NCI-H2171 treated with DMSO at 0.1 percent for 48 hours (cell line): ENCODE measurements at places on chromosomes 2 and 18.

DNA sequence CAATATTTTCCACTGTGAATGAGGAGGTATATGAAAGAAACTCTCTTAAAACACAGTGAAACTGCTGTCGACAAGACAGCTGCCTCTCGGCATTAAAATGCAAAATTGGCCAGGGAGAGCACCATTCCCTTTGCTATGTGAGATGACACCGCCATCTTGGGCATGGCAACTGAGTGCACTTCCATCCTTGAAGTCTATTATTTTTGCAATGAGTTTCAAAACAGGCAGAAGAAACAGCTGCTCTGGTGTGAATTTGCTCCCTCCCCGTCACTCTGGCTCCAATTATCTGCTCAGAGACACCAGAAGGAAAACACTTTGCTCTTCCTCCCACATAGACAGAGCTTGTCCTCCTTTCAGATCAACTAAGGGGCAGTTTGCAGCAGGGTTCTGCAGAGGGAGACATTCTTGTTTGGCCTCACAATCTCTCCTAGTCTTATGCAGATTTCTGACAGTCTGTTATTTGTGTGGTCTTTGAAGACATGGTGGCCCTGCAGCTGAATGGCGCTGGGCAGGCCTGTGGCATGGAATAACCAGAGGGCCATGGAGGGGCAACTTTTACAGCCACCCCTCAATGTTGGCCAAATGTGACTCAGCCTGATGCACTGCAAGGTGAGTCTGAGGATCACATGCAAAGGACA lies 48.6 kb upstream of the SEC11C start:
- DNase-seq: peak; percentile 31

DNA sequence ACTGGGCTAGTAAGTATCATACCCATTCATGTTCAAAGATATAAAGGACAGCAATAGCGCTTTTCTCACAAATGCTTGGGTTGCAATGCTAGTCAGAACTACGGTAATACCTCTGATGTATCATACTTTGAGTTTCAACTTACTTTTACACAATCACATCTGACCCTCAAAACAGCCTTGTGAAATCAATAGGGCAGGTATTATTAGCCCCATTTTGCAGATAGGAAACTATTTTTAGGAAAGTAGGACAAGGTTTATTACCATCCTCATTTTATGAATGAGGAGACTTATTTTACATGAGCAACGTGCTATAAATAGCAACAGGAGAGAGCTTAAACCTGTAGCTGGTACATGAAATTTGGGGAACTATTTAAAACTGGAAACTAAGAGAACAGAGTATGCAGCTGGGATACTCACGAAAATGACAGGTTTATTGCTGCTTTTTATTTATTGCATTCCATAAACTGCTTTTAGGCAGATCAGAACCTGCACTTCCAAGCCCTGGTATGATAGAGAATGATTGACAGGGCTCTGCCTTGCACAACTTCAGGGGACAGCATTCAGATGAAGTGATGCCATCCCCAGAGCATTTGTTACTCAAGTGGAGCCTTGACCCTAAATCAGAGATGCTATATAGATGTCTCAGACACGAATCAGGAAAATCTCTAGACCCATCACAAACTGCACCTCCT lies 42.4 kb upstream of the PPM1B start:
- no peak for DNase-seq

DNA sequence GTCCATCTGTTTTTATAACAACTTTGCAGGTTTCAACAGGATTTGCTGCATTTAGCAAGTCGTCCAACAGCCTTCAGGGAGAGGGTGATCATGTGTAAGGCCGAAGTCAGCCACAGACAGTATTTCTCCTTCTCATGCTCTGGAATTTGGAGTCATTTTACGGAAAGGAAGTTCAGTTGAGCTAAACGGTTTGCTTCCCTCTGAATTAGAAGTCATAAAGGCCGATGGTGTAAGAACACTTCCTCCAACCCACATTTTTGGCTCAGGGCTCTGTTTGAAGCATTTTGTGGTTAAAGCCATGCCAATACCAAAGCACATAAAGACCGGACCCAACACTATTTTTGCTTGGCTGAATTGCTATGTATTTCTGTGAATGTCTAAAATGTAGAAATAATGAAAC lies 129.5 kb downstream of the TMEM182 start:
- DNase-seq: no peak

DNA sequence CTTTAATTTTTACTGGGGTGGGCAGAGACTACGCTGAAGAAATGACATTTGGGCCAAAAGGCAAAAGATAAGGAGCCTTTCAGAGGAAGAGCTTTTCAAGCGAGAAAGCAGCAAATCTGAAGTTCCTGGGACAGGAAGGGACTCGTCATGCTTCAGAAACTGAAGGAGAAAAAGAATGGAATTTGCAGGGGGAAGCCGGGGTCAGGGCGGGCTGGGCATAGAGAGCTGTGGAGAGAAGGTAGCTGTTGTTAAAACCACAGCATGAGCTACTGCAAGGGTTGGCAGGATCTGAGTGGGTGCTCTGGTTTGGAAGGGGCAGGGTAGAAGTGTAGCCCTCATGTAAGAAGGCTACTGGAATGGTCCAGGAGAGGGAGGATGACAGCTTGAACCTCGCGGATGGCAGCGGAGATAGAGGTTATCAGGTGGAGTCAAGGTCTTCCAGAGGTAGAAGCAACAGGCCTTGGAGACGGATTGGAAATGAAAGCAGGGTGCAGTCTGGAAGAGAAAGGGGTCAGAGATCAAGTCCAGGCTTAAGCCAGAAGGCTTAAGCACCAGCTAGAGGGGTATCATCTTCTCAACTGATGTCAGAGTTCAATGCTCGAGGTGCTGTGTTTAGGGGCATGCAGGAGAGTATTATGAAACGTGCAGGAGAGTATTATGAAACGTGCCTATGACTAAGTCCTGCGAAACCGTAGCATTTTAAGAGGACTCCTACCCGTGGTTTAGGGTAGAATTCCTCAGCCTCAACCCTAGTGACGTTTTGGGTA lies 18.9 kb downstream of the ATP8B1 start:
- no peak for DNase-seq

GRCh38 chr2:168671932-168672331 lies 130.5 kb upstream of the NOSTRIN start:
- no peak for DNase-seq

GRCh38 chr2:121976926-121977325 lies 221.5 kb downstream of the TSN start:
- no peak for DNase-seq

GRCh38 chr2:136122661-136123060 lies 4.7 kb upstream of the CXCR4 start:
- DNase-seq: no peak

DNA sequence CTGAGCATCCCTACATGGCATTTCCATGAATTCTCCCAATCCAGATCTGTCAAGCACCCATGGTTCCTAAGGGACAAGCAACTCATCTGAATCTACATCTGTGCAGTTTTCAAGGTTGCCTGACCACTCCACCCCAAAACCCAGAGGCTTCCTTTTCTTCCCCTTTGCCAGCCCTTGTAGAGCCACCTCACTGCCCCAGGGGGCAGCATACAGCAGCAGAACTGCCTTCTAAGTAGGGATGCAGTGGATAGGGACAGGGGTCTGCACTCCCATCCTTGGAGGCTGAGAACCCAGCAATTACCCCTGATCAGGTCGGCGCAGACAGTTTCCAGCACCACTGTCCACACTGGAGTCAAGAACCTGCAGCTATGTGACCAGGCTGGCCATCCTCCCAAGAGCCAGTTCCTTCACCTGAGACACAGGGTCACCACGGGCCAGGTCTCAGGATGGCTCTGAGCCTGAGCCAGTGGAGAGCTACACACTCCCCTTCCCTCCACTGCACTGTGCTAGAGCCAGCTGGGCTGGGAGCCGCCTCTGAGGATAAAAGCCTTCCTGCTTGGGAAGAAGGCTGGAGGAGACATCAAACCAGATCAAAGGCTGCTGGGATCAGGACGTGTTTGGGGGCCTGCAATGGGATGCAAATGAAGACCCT lies 283.1 kb downstream of the CELF4 start:
- DNase-seq: no peak

DNA sequence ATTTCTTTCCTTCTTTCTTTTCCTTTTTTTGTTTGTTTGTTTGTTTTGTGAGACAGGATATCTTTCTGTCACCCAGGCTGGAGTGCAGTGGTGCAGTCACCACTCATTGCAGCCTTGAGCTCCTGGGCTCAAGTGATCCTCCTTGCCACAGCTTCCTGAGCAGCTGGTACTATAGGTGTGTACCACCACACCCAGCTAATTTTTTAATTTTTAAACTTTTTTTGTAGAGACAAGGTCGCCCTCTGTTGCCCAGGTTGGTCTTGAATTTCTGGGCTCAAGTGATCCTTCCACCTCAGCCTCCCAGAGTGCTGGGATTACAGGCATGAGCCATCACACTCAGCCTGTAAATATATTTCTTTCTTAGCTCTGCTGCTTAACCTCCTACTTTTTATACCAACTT lies 83.4 kb upstream of the CYP20A1 start:
- no peak for DNase-seq

DNA sequence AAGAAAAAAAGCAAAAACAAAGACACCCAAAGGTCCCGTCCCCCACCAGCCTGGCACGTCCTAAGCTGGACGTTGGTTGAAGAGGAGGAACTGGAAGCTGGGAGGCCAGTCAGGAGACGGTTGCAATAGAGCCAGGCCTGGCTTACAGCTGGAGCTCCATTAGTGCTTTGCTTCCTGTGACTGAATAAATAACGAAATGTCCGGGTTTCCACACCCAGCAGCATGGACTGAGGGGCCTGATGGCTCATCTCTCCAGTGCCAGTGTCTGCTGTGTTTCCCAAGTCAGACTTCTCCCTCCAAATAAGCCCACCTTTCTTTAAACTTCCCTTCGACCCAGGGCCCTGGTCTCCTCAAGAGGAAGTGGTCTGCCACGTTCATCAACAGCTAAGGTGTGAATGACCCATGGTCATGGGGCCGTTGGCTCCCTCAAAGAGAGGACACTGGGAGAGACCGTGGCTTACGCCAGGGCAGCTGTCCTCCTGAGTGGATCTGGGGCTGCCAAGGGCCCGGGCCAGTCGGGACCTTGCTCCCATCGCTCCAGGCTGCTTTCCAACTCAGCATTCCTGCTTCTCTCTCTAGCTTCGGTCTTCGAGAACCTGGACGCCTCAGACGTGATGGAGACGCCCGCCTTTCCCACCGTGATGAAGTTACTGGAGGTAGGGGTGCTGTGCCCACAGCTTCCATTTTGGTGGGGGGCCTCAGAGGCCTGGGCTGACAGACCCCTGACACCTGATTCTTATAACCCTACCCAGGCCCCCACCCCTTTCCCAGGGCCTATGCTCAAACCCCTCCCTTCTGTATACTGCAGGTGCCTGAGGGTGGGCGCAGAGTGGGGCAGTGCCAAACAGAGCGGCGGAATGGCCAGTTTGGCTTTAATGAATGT lies 44.9 kb downstream of the MYO7B start:
- no peak for DNase-seq

DNA sequence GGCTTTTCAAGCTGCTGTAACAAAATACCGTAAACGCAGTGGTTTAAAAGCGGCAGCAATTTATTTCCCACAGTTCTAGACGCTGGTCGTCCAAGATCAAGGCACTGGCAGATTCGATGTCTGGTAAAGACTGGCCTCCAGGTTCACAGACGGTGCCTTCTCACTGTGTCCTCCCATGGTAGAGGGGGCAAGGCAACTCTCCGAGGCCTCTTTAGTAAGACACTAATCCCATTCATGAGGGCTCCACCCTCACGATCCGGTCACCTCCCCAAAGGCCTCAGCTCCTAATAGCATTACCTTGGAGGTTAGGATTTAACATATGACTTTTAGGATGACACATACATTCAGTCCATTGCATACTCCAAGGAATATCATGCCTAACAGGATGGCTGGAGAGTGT lies 117.2 kb downstream of the SH3RF3 start:
- no peak for DNase-seq

GRCh38 chr2:104375206-104375605 lies 478.7 kb upstream of the POU3F3 start:
- no peak for DNase-seq

- DNase-seq: no peak
Observed at GRCh38 chr2:205187731-205188130, 494.6 kb upstream of the NRP2 start.

DNA sequence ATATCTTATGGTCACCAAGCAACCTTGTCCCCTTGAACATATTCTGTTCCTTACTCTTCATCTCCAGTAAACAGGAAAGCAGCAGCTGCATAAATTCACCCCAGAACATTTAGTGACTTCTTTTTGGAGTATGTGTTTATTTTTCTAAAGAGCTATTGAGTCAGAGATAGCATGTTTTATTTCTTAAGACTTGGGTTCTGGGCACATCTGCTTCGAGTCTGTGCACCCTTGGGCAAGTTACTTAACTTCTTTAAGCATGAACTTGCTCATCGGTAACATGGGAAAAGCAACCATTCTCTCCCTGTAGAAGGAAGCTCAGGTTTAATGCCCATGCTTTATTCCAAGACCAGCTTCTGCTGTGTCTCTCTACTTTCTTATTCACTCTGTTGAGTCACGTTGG lies 309.3 kb upstream of the MEX3C start:
- DNase-seq: no peak

DNA sequence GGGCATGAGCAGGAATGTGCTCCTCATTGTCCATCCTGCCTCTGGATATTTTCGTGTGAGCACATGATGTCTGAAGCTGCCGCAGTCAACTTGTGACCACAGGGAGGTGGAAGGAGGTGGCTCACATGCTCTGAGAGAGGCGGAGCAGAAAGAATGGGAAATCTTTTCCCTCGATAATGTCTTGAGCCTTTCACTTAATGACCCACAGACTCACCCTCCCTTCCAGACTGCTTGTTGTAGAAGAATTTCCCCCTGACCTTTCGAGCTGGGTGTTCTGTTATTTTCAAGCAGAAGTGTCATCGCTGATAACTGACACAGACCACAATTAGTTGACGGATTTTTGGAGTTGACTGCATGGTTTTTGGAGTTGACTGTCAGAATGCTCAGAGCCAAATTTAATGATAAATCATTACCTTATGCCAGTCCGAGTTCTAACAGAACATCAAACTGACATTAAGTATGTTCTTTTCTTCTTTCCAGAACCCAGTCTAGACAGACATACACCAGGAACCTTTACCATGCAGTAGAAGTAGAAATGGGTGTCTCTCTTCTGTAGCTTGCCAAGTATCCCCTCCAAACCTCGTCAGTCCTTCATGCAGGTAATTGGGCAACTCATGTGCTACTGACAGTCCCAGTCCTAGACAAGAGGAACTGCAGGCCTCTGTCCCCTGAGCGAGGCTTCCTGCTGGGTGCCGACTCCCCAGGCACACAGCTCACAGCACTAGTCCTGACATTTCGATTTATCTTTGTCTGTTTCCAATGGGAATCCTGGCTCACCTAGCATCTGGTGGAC lies 29.4 kb upstream of the RTTN start:
- no peak for DNase-seq

GRCh38 chr2:161209902-161210301 lies 49.7 kb downstream of the TANK start:
- DNase-seq: no peak
